ENCODE measurements at places on chromosomes 13 and 19.

DNA sequence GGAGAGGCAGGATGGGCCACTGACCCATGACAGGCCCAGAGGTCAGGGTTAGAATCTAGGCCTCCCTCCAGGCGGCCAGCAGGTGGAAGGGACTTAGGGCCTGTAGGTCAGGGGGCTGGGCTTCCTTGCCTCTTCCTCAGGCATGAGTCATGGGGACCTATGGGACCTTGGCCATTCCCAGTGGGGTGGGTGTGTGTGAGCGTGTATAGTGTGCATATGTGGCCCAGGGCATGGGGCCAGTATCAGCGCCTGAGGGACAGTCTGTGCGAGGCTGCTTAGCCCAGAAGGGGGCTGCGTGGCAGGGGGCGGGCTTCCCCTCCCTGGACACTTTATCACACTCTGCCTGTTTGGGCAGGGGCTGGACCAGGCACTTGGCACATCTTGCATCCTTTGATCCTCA, 13.3 kb downstream of the KCTD15 start:
- no peak for DNase-seq

DNA sequence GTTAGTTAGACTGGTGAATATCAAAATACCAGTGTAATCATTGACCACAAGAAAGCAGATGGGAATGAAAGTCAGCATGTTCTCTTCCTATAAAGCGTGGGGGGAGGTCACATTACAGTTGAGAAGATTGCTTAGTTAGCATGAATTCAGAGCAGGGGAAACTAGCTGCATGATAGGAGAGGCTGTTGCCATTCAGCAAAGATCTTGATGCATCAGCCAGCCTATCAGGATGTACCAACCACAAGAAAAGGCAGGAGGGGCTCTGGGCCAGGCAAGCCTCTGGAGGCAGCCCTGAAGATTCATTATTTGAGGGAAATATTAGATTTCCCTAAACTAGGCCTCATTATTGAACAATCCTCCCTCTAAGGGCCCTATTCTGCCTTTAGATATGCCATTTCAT, 5.0 kb upstream of the MTMR6 start:
- DNase-seq: no peak

GRCh38 chr13:41130356-41130755, 2.2 kb downstream of the KBTBD6 start:
- DNase-seq: no peak

- DNase-seq: no peak
Measured at GRCh38 chr19:1066251-1066747, 668 bp upstream of the ARHGAP45 start.

GRCh38 chr19:38151242-38151641, 72.8 kb downstream of the DPF1 start:
- DNase-seq: no peak

Data from activated T-cell treated with anti-CD3 and anti-CD28 coated beads for 24 hours (primary cell).